ENCODE measurements at places on chromosomes 11 and 22.

DNA sequence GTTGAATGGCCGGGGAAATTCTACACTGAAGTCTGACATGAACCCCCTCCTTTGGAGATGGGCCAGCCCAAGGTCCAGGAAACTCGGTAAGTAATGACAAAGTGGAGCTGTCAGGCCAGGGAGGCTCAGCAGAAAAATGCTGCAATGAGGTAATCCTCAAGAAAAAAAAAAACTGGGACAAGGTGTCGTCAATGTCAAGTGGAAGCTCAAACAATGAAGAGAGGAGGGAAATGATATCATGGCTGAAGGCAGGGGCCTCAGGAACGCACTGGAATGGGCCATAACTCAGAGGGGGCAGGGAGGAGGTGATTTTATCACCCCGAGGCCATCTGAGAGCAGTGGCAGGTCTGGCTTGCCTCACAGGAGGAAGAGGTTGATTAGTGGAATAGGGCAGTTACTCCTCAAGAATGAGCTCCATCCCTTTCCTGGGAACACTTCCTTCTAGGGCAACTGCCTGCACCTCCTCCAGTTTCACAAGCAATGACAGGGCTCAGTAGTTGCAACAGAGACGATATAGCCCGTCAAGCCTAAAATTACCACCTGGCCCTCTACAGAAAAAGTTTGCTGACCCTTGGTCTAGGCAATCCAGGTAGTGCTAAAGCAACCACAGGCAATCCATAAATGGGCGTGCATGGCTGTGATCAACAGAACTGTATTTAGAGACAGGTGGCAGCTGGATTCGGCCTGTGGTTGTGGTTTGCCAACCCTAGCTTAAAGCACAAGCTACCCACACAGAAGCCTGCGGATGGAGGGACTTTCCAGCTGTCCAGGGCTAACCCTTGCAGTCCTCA, 65.2 kb downstream of the FBXO7 start:
- no peak for DNase-seq

DNA sequence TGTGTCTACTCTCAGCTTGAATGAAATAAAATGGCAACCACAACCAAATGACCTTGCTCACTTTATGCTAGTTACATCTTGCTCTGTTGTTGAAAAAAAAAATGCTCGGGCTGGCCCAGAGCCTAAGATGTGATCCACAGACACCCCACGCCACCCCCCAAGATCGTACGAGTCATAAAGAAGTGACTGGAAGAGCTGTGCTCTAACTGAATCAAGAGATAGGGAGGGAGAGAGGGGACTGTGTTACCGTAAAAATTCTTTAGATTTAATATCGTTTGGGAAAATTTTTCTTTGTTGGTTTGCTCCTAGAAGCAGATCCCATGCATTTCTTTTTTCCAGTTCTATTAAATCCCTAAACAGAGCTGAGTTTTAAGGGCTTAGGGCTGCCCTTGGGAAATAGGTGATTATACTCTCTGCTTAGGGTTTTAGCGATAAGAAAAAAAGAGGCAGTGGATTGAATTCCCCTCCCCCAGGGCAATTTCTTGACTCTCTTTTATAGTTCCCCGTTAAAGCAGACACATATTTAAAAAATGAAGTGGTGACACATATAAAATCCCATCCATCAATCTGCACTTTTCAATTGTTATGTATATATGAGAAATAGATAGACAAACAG, 14.5 kb downstream of the MAML2 start:
- no peak for DNase-seq

DNA sequence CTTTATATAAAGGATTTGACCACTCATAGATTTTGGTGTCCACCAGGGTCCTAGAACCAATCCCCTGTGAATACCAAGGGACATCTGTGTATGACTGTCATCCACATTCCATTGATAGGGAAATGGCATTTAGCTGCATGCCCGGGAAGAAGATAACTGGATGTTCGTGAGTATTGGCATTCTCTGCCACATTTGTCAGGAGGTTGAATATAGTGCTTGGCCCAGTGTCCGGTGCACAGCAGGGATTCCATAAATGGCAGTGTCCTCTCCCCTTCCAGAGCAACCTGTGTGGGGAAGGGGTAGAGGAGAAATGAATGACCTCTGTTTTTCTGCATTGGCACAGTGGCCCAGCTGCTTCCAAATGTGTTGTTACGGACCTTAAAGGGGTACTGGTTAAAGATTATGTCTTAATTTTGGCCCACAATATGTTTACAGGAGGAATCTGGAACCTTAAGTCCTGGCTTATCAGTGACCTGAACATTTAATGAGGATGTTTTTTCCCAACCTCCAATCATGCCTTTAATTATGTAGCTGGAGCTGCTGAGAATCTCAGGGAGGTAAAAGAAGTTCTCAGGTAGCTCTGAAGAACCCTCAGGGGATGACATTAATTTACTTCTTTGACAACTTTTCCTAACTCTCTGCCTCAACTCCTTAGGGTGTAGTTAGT, 33.6 kb upstream of the OR4B1 start:
- DNase-seq: no peak

DNA sequence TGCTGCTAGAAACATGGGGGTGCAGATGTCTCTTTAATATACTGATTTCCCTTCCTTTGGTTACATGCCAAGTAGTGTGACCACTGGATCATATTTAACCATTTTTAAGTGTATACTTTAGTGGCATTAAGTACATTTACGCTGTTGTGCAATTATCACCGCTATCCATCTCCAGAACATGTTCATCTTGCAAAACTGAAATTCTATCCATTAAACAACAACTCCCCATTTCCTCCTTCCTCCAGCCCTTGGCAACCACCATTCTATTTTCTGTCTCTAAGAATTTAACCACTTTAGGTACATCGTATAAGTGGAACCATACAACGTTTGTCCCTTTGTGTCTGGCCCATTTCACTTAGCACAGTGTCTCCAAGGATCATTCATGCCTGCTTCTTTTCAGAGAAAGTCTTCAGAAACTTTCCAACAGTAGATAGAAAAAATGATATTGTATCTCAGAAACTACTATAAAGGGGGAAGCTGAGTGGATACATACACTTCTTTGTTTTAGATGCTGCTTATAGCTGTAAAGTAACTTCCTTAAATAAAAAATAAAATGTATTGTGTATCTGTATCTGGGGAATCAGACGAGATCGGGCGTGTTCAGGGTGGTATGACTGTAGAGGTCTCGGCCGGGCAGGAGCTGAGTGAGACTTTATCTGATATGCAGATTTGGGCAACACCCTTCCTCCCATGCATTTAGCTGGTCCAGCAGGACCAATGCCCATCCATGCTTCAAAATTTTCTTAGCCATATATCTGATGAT, 44.6 kb upstream of the ZBED5 start:
- DNase-seq: no peak

GRCh38 chr11:131025020-131025419, 108.7 kb upstream of the SNX19 start:
- DNase-seq: no peak

- no peak for DNase-seq
These were observed 31.5 kb downstream of the TRMU start for GRCh38 chr22:46366801-46367706.

DNA sequence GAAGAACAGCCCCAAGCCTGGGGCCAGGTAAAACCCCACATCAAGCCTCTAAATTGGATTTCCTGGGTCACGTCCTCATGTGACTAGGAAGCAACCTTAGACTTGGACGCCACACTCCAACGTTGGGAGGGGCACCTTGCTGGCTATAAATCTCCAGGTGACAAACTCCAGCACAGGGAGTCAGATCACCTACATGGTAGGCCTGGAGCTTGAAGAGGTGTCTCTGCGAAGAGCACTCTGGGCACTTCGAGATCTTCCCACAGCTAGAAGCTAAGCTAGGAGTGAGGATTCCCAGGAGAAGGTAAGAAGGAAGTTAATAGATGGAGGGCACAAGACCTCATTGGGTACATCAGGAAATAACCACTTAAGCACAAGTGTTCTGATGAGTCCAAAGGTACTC, 77.1 kb upstream of the GNAZ start:
- DNase-seq: no peak

DNA sequence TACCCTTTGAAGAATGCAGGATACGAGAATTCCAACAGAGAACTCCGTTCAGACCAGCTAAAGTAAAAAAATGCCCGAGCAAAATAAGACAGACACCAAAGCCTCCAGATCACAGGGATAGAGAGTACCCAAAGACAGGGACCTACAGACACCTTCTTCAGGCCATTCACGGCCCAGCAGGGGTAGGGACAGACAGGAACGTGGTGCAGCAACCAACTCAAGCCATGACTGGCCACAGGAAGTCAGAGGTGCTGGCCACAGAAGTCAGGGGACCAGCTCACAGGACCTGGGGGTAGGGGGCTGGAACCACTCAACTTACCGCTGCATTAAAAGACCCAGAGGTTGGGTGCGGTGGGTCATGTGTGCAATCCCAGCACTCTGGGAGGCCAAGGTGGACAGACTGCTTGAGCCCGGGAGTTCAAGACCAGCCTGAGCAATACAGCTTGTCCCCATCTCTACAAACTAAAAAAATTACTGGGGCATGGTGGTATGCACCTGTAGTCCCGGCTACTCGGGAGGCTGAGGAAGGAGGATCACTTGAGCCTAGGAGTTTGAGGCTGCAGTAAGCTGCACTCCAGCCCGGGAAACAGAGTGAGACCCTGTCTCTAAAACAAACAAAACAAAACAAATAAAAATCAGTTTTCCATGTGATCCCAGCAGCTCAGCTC, 39.9 kb upstream of the COMT start:
- DNase-seq: no peak

DNA sequence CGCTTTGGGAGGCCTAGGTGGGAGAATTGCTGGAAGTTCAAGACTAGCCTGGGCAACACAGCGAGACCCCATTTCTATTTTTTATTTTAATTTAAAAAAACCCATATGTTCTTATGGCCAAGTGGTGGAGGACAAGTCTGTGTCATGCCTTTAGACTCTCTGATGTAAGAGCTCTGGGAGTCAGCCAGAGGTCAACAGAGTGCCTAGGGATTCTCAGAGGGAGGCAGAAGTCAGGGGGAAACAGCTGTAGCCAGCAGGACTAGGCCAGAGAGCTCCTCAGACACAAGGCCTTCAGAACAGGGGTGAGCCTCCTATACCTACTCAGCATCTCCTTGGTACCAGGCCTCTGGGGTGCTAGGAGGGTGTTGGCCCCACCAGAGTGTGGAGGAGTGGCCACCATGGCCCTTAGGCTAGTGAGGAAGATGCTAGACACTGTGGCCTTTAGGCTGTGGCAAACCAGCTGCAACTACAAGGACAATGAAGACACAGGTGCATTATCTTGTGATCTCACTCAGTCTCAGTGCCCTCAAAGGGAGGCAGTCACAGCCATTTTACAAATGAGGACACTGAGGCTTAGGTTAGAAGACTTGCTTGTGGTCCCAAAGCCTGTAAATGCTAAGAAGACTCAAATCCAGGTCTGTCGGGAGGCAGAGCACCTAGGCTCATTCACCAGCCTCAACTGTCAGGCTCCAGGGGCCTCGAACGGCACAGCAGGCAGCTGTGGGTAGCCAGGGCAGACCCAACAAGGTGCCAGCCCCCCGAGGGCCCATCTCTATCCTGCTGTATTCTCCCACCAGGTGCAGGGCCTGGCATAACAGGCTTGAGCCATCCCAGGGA, 5.0 kb downstream of the ZP1 start:
- no peak for DNase-seq

DNA sequence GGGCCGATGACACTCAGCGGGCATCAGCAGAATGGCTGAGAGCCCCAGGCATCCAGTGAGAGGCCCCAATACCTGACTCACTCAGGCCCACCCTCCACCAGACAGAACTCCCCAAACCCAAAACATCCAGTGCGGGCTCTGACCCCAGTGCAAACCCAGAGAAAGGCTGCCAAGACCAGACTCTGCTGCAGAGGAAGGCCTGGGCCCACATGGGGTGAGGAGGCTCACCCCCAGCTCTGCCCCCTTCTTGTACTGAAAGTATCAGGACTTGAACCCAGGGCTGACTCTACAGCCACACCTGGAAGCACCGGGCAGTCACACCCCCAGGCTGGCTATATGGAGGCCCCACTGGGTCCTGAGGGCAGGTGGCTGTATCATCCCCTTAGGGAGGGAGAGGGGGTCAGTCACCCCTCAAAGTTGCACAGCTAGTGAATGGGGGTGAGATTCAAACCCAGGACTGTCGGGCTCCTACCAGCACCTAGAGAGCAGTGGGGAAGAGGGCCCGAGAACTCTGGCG, 49.3 kb downstream of the IGLL1 start:
- no peak for DNase-seq

GRCh38 chr11:43074810-43075209, 237.0 kb upstream of the API5 start:
- DNase-seq: no peak

- no peak for DNase-seq
These were observed 148.3 kb downstream of the PGR start for GRCh38 chr11:100981196-100981824.

- no peak for DNase-seq
These were observed 7.2 kb upstream of the AIFM3 start for GRCh38 chr22:20959578-20960461.

- DNase-seq: no peak
These were observed 10.1 kb downstream of the LMO1 start for GRCh38 chr11:8253566-8253965.

- DNase-seq: no peak
These were observed 12.8 kb upstream of the FBXO3 start for GRCh38 chr11:33787076-33787475.

- DNase-seq: no peak
These were observed 57.9 kb upstream of the PHF21B start for GRCh38 chr22:45067731-45068130.

GRCh38 chr11:107856981-107857517, 1.5 kb downstream of the SLC35F2 start:
- no peak for DNase-seq

DNA sequence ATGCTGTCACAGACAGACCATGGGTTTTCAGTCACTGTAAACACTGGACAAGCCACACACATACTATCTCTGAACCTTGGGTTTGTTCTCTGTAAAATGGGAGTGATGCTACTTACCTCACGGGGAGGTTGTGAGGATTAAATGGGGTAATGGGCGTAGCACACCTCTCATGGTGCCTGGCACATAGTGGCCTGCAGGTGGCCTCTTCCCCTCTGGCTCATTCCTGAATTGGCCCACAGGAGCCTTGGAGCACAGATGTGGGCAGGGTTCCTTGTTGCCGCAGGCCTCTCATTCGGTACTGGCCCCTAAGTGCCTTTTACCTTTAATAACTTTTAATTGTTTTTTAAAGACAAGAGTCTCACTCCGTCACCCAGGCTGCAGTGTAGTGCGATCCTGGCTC, 11.7 kb downstream of the MICAL2 start:
- DNase-seq: no peak

GRCh38 chr22:37377138-37377537, 50.1 kb downstream of the ELFN2 start:
- no peak for DNase-seq

- DNase-seq: no peak
These were observed 508.4 kb upstream of the LUZP2 start for GRCh38 chr11:23988381-23989006.

GRCh38 chr11:46348566-46349401, 1.5 kb downstream of the DGKZ start:
- peak; percentile 84 for DNase-seq

All from activated gamma-delta T cell treated with Interleukin-2 at 50 U/mL for 16 hours (primary cell).